ENCODE measurements at places on chromosomes 2 and 18.

DNA sequence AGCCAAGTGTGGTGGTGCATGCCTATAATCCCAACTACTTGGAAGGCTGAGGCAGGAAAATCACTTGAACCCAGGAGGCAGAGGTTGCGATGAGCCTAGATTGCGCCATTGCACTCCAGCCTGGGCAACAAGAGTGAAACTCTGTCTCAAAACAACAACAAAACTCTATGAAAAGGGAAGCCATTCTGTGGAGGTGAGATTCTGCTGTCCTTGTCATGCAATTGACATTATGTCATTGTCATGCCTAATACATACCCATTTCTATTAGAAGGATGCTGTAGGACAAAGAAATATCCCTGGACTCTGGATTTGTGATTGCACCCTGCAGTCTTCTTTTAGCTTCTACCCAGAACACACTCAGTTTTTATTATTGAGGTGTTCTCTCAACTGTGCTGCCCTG lies 8.6 kb downstream of the RASGRP3 start:
- no peak for DNase-seq

GRCh38 chr2:65393743-65394422 lies 38.5 kb downstream of the SPRED2 start:
- DNase-seq: no peak

- no peak for DNase-seq
Measured at GRCh38 chr2:165804719-165805118, 10.7 kb upstream of the GALNT3 start.

DNA sequence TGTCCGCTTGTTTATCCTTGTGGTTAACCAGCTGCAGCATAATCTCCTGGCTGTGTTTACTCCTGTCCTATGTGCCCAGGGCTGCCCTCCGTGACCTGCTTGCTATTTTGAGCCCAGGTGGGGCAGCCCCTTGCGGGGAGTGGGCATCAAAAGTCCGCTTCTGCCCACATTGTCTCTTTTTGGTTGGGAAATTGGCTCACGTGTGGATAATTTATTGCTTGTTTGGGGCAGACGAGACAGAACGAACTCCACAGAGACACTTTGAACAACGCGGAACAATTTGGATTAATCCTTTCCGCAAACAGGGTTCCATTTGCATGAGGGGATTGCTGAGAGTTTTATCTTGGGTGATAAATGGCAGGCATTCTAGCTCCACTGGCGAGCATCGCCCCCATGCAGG lies 8.1 kb upstream of the CXCR4 start:
- no peak for DNase-seq

DNA sequence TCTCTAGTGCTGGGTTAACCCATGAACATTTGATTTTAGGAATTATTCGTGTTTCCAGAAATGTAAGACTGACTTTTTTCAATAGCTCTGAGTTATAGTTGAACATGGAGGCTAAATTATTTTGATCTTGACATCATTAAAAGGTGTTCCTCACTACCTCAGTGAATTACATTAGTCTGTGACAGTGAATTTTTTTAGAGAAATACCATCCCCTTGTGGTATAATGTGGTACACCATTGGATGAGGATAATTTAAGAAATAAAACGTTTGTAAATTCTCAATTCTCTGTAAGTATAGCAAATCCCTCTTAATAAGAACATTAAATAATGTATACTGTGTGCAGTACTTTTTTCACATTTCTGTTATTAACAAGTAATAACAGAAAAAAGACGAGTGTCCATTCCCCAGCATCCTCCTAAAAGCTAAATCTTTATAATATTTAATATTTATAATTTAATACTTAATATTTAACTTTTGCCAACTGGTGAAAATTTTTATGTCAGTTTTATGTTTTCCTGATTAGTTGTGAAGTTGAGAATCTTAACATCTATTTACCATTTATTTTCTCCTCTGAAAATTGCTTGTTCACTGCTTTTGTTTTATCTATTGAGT lies 70.3 kb upstream of the CWC22 start:
- no peak for DNase-seq

DNA sequence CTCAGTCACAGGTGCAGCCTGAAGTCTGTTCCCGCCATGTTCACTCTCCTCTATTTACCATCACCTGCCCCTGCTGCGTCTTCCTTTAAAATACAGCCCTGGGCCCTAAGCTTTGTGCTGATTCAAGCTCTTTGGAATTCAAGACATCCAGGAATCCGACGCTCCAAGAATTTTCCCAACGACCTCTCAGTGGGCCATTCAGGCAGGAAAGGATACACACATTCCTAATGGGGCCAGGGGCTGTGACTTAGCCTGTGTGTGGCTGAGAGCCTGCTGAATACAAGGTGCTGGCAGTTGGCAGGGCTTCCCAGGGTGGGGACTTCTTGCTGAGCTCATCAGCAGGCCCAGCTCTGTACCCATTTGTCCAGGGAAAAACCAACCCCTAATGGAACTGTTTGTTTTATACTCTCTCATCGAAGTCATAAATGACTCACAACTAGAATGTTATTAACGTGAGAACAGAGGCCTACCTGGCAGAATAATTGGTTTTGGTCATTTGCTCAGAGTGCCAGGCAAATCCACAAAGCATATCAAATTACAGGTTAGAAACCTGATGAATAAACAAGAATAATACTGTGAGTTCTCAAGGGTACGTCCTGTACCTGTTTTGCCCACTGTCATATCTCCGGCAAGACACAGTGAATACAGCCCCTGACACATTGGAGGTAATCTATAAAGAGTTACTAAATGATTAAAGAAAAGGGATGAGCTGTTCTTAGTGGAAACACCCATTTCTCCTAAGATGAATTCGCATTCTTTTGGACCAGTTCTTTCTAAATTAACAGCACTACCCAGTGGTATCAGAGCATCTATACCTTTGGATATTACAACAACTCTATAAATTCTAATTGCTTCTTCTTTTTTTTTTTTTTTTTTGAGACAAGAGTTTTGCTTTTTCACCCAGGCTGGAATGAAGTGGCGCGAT lies 12.6 kb upstream of the KCMF1 start:
- DNase-seq: no peak

GRCh38 chr2:102358496-102358895 lies 2.9 kb downstream of the IL18R1 start:
- no peak for DNase-seq

DNA sequence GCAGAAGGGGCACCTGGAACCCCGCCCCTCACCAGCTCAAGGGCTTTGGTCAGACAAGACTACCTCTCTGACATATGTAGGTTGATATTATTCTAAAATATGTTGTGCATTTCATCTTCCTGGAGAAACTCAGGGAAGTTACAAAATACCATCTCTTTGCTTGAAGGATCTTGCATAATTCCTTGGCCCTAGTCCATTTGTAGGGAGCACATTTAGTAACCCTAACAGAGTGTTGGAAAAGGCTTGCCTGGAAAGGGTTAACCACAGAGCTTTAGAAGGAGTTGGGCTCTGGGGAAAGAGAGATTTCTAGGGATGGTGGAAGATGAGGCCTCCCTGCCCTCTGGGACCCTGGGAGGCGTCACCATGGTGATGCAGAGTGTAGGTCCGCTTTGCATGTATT lies 143.0 kb upstream of the SLC1A4 start:
- DNase-seq: no peak

DNA sequence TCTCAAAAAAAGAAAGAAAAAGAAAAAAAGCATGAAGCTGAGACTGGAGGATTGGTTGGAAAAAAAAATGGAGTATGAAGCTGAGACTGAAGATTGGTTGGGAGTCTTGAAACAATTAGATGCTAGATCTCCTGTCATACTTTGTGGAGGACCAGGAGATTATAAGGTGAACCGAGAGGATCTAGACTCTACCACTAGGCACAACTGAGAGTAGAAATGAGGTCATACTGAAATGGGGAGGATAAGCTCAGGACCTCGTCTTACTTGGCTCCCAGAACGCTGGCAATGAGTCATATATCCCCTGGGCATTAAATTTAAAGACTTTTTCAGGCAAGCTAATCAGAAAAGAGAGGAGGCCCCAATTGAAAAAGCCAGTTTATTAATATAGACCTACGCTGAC lies 3.3 kb upstream of the ORC2 start:
- DNase-seq: no peak

DNA sequence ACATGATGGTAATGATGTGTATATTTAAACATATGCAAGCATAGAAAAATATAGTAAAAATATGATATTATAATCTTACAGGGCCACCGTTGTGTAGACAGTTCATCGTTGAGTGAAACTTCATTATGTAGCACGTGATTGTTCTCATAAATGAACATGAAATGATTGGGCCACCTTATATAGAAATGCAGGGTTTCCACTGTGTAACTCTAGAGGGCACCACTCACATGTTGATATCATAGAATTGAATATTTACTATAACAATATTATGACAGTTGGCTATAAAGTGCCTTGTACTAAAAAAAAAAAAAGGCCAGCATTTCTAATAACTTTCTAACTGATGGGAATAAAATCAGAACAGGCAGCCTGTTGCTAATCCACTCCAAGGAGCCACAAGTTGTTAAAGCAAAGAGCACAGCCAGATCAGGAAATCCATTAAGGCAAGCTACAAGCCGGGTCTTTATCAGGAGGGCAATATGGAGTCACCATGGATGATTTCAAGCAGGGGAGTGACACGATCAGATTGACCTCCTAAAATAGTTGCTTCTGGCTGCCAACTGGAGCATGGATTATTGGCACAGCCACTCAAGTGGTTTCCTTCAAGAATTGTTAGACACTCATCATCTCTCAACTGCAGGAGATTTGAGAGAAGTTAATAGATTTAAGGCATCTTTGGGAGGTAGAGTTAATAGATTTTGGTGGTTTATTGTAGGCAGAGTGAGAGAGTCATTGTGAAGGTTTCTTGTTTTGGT lies 16.7 kb downstream of the IL1F10 start:
- DNase-seq: no peak
